ENCODE measurements at places on chromosomes 3 and 15.

DNA sequence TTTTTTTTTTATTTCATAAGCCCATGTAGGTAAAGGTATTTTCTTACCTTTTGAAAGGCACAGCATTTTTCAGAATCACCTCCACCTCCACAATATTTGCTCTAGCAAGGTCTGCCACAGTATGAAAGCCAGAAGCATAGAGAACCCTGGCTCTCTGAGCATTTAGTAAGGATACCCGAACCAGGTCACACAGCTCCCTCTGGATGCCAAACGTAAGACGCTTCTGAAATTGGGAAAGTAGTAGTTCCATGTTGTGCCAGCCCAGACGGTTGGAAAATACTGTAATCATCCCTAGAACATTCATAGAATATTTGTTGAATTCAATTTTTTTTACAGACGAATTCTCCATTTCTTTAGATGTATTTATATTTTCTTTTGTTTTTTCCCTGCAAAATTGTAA, 52.4 kb downstream of the POLQ start:
- no peak for ATAC-seq

- no peak for ATAC-seq
Measured at GRCh38 chr3:64319391-64319790, 94.1 kb upstream of the PRICKLE2 start.

GRCh38 chr3:181006541-181006940, 17.0 kb upstream of the DNAJC19 start:
- ATAC-seq = no peak

DNA sequence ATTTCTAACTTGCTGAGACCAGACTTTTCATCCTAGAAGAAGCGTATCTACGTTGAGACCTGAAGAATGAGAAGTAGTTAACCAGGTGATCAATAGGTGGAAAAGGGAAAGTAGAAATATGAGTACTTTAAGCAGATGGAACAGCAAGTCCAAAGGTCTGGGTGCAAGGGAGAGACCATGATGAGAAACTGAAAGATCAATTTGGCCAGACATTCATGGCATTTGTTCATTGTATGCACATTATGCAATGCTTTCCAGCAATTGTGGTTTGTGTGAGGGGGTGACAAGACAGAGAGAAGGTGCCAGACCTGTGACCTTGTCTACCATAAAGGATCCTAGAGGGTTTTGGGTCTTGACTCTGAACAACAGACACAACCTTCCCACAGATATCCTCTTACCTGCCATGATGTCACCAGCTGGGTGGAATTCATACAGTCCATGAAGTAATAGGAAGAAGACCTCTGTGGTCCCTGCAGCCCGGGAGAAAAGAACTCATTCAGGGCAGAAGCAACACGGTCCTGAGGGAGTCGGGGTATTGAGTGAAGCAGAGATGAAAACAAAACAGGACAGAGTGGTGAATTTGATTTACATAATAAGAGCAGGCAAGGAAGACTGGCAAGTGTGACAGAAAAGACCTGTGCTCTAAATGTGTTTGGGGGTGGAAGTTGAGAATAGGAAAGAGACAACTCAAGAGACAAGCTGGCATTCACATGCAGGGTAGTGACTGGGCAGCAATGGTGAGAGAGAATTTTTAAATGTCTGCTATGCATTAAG, 63.4 kb upstream of the PSMD6 start:
- ATAC-seq = peak; percentile 25

DNA sequence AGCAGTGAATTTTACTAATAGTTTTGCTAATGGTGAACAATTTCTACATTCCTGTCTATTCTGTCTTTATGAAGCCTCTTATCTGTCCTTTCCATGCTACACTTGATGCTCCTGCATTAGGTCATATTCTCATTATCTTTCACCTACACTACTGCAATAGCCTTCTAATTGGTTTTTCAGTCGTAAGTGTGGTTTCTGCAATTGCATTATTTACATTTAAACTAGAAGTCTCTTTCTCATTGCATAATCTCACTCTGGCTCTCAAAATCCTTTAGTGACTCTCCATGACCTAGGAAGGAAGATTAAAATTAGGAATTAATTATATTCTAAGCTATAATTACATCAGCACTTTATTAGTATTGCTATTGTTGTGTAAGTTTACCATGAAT, 686.5 kb downstream of the IGSF11 start:
- no peak for ATAC-seq
